Purkinje cell (primary cell): ENCODE measurements at places on chromosomes 5 and 9. TPM values are rescaled to one million over a fixed set of nuclear protein-coding genes. Genes with fewer than 3 reads are reported as not detected.

Gene PCDHAC1
- 11.6 and 30.0 TPM in 2 replicates for polyA plus RNA-seq

Gene OTP
- polyA plus RNA-seq: not detected in 2 replicates

Gene WDR31
- 0.24 and 2.8 TPM in 2 replicates for polyA plus RNA-seq

Gene GABRA1
- polyA plus RNA-seq: 1,009 and 1,123 TPM in 2 replicates

Gene FAM221B
- polyA plus RNA-seq: not detected in 2 replicates

Gene KIF27
- 5.7 and 9.6 TPM in 2 replicates for polyA plus RNA-seq

Gene IL5
- not detected in 2 replicates for polyA plus RNA-seq

Gene AFAP1L1
- 0.93 TPM in 1 of 2 replicates, not detected in the other for polyA plus RNA-seq

Gene SLC27A6
- polyA plus RNA-seq: 5.2 and 7.9 TPM in 2 replicates

Gene ARSI
- polyA plus RNA-seq: not detected in 2 replicates

Gene SLC6A18
- polyA plus RNA-seq: not detected in 2 replicates

Gene HNRNPH1
- 354 and 357 TPM in 2 replicates for polyA plus RNA-seq

Gene SLIT3
- polyA plus RNA-seq: 8.7 and 11.9 TPM in 2 replicates

Gene IRX4
- polyA plus RNA-seq: not detected in 2 replicates
